ENCODE measurements at places on chromosomes 5 and 9. TPM values are rescaled to one million over a fixed set of nuclear protein-coding genes. Genes with fewer than 3 reads are reported as not detected.

- peak; percentile 5 for DNase-seq
Measured at GRCh38 chr5:97194366-97194765, 11.3 kb upstream of the RIOK2 start.

- no peak for DNase-seq
Measured at GRCh38 chr5:174827558-174827957, 103.2 kb downstream of the MSX2 start.

- no peak for DNase-seq
Measured at GRCh38 chr9:113464286-113464660, 746 bp downstream of the RGS3 start.

SOHLH1 gene
- 0.18 TPM for total RNA-seq

- DNase-seq: no peak
Measured at GRCh38 chr9:114242837-114243236, 80.1 kb upstream of the ORM1 start.

- DNase-seq: peak; percentile 76
Measured at GRCh38 chr5:168947212-168947868, 353.6 kb downstream of the SLIT3 start.

DNA sequence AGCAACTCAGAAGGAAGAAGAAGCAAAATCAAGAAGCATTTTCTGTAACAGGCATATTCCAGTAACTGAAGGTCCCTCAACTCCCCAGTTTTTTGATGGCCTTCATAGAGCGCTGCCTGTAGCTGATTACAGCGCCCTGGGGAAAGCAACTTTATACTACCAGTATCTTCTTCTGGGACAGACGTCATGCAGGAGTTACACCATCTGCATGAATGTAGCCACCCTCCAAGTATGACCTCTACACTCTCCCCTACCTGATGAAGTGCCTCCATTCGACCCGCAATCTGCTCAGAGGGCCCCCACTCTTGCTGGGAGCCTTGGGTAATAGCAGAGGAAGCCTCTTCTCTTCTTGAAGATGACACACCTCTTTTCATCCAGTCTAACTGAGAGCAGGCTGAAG lies 21.0 kb upstream of the SH3TC2 start:
- no peak for DNase-seq

Measured in endothelial cell (in vitro differentiated cells).